IMR-90 (cell line): ENCODE measurements at places on chromosomes 3 and 15. TPM values are rescaled to one million over a fixed set of nuclear protein-coding genes. Genes with fewer than 3 reads are reported as not detected.

TGM4 gene
- under 0.01 TPM in 1 of 2 replicates, not detected in the other for total RNA-seq

C2CD4A gene
- not detected in 2 replicates for total RNA-seq

HTR3E gene
- not detected in 2 replicates for total RNA-seq

ZPLD1 gene
- total RNA-seq, result under 0.01 TPM in 2 replicates

KLF15 gene
- total RNA-seq, result under 0.01 and 0.18 TPM in 2 replicates

HTD2 gene
- 11.4 and 13.3 TPM in 2 replicates for total RNA-seq

TM6SF1 gene
- total RNA-seq, result 1.6 and 1.9 TPM in 2 replicates

GNAT1 gene
- not detected in 2 replicates for total RNA-seq

B2M gene
- total RNA-seq, result 716 and 895 TPM in 2 replicates

COL7A1 gene
- total RNA-seq, result 3.1 and 4.1 TPM in 2 replicates

LINS1 gene
- 10.6 and 14.7 TPM in 2 replicates for total RNA-seq

OR5K2 gene
- total RNA-seq, result not detected in 2 replicates

SOX2 gene
- total RNA-seq, result not detected in 2 replicates

AMOTL2 gene
- total RNA-seq, result 162 and 172 TPM in 2 replicates

ZNF501 gene
- 3.2 and 4.7 TPM in 2 replicates for total RNA-seq

CHRM5 gene
- total RNA-seq, result under 0.01 TPM in 2 replicates

CPNE9 gene
- not detected in 2 replicates for total RNA-seq

MYRIP gene
- total RNA-seq, result not detected in 2 replicates

BNC1 gene
- total RNA-seq, result 0.28 and 0.54 TPM in 2 replicates

PLA2G4D gene
- not detected in 2 replicates for total RNA-seq

DUOXA1 gene
- not detected in 2 replicates for total RNA-seq

LRRC28 gene
- 17.5 and 21.1 TPM in 2 replicates for total RNA-seq

UNC13C gene
- total RNA-seq, result not detected in 2 replicates

SLC6A20 gene
- not detected in 2 replicates for total RNA-seq

CACNA2D2 gene
- not detected in 2 replicates for total RNA-seq

ZBED2 gene
- 0.72 and 1.1 TPM in 2 replicates for total RNA-seq

ARL14 gene
- under 0.01 and 0.18 TPM in 2 replicates for total RNA-seq

KY gene
- under 0.01 TPM in 2 replicates for total RNA-seq

ECE2 gene
- not detected in 2 replicates for total RNA-seq

TRH gene
- not detected in 2 replicates for total RNA-seq

GJD2 gene
- not detected in 2 replicates for total RNA-seq

IMP3 gene
- total RNA-seq, result 42.1 and 84.7 TPM in 2 replicates
